Stimulated activated CD4-positive, alpha-beta T cell treated with anti-CD3 and anti-CD28 coated beads, Interleukin-1b, Interleukin-23, amount 100 ng/mL, for 24 hours (primary cell): ENCODE measurements at places on chromosomes 6 and 20.

- DNase-seq: no peak
Measured at GRCh38 chr6:136038531-136038930, 187.0 kb downstream of the PDE7B start.

GRCh38 chr20:3721912-3722311 lies 9.5 kb upstream of the SIGLEC1 start:
- no peak for DNase-seq

DNA sequence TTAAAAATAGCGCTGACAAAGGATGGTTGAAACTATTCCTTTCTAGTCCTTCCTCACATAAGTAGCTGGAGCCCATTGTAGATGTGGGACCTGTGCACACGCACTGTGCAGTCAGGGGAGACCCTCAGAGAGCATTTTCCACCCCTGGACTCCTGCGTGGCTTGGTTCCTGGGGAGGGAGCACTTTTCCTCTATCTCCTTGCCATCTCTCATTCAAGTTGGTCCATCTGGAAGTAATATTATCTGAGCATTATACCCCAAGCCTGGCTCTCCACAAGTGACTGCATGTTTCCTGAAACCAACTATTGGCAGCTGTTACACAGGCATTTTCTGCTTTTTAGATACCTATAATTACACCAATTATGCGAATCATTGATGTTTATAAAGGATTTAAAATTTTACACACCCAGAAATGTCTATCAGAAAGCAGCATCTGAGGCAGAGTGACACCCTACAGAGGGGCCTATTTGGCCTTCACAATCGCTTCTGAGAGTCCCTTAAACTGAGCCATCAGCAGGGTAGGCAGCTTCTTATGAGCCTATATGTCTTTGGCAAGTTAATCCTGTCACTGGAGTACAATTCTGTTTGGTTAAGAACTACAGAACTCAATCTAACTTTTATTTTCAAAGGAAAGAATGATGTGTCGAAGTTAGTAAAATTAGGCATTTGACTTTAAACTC lies 18.7 kb downstream of the SOX4 start:
- DNase-seq: no peak

DNA sequence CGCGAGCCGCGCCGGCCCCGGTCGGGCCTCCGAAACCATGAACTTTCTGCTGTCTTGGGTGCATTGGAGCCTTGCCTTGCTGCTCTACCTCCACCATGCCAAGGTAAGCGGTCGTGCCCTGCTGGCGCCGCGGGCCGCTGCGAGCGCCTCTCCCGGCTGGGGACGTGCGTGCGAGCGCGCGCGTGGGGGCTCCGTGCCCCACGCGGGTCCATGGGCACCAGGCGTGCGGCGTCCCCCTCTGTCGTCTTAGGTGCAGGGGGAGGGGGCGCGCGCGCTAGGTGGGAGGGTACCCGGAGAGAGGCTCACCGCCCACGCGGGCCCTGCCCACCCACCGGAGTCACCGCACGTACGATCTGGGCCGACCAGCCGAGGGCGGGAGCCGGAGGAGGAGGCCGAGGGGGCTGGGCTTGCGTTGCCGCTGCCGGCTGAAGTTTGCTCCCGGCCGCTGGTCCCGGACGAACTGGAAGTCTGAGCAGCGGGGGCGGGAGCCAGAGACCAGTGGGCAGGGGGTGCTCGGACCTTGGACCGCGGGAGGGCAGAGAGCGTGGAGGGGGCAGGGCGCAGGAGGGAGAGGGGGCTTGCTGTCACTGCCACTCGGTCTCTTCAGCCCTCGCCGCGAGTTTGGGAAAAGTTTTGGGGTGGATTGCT lies 1.3 kb downstream of the VEGFA start:
- peak; percentile 73 for DNase-seq

DNA sequence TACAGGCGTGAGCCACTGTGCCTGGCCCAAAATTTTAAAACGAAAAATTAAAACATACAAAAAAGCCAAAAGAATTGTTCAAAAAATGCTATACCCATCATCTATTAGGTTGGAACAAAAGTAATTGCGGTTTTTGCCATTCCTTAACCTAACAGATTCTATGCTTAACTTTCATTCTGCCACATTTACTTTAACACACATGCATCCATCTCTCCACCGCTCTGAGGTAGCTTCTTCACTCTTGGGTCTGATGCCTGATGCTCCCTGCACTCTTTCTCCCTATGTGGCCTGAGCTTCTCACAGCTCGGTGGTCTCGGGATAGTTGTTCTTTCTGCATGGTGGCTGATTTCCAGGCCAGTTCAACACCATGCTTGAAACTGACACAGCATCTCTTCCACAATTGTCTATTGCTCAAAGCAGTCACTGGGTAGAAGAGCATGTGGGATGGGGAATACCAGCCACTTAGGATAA lies 4.7 kb upstream of the MANBAL start:
- DNase-seq: no peak

GRCh38 chr20:50464026-50464724 lies 46.0 kb upstream of the PTPN1 start:
- DNase-seq: no peak

DNA sequence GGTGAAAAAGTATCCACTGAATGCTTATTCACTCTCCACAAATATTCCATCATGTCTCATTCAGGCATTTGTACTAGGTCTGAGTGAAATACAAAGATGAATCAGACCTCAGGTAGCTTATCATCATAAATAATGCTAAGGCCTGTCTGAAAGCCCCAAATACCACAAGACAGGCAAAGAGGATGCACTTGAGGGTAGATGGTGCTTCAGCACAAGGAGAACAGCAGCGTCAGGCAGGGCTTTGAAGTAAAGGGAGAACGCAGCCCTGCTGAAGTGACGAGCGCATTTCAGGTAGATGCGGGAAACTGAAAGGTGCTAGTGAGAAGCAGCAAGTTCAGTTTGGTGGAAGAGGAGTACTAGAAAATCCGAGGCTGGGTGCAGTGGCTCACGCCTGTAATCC lies 38.7 kb downstream of the MAP3K5 start:
- DNase-seq: peak; percentile 13

GRCh38 chr6:149128489-149129145 lies 188.9 kb upstream of the TAB2 start:
- no peak for DNase-seq

GRCh38 chr6:74785236-74785635 lies 420.6 kb downstream of the COL12A1 start:
- no peak for DNase-seq

DNA sequence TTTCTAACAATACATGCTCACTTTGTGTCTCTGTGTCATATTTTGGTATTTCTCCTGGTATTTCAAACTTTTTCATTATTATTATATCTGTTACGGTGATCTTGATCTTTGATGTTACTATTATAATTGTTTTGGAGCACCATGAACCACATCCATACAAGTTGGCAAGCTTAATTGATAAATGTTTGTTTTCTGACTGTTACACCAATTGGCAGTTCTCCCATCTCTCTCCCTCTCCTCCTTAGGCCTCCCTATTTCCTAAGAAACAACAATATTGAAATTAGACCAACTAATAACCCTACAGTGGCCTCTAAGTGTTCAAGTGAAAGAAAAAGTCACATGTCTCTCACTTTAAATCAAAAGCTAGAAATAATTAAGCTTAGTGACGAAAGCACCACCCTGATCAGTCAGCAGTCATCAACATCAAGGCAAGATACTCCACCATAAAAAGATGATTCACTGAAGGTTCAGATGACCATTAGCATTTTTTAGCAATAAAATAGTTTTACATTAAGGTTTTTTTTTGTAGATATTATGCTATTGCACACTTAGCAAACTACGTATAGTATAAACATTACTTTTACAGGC lies 61.5 kb downstream of the IBTK start:
- no peak for DNase-seq

DNA sequence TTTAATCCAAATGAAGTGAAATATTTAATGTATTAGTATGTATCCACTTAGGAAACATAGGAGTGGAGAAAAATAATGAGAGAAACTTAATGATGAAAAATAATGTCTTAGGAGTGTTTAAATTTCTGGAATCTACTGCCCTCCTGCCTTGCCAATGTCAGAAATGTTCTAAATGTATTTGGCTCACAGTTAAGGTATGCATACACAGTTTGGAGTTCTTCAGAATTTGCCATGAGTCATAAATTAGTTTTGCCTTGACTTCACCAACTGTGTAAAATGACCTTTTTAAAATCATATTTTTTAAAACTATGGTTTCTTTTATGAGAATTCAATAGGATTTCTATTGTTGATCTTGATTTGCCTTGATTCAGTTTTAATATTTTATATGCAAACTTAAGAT lies 191.7 kb upstream of the HSF2 start:
- no peak for DNase-seq

DNA sequence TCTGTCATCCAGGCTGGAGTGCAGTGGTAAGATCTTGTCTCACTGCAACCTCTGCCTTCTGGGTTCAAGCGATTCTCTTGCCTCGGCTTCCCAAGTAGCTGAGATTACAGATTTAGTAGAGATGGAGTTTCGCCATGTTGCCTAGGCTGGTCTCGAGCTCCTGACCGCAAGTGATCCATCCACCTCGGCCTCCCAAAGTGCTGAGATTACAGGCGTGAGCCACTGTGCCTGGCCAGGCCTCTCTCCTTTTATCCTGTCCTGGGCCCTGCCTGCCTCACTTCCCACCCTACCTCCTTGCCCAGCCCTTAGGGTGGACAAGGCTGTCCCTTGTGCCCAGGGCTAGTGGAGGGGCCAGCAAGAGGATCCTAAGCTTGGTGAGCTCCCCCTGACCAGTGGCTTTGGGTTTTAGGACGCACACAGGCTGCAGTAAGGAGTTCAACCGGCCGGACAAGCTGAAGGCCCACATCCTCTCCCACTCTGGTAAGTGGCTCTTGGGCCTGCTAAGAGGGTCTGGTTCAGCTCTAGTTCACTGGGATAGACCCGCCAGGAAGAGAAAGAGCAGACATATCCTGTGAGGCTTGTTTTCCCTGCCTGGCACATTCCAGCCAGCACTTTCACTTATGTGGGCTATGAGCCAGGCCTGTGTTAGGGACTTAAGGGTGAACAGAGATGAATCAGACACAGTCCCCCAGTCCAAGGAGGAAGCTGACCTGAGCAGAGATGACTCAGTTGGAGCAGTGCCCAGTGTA lies 21.9 kb upstream of the CHMP4B start:
- DNase-seq: no peak

- no peak for DNase-seq
Measured at GRCh38 chr6:30340589-30341054, 4.3 kb upstream of the RPP21 start.

DNA sequence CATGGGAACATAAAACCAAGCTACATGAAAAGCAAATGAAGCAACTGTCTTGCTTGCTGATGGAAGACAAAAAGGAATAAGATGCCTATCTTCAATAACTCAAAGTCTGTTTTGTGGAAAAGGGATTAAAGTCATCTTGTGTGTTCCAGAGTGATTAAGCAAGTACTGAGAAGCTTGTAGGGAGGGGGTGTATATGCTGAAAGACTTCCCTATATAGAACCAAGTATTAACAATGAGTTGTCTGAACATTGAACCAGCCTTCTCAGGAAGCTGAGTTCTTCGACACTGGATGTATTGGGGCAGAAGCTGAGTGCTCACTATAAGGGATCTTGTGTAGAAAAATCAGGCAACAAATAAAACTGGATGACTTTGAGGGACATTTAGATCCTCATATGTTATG lies 451.8 kb downstream of the CD83 start:
- no peak for DNase-seq
